ENCODE measurements at places on chromosomes 1 and 21.

DNA sequence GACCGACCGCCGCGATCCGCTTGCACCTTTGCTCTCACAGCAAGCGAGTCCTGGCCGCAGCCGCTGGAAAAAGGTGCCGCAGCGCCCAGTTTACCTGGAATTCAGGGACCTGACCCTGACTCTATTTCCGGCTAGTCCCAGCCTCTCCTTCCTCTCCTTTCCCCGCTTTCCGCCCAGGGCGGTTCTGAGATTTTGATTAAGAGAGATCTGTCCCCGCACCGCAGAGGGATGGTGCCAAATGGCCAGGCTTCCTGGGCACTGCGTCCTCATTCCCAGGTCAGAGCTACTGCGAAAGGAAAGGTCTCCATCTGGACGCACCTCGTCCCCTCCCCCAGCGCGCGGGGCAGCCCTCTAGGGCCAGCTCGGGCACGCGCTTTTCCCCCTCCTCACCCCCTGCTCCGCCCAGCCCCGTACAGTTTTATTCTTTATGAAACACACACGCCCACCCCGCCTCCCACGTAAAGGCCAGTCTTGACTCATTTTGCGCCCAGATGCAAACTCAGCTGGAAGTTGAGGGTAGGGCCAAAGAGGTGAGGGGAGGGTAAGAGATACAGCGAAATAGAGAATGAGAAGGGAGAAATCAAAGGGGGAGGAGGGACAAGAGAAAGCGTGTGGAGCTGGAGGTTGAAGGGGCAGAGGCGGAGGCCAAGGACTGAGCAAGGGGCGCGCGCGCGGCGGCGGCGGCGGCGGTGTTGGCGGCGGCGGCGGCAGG, 411.8 kb upstream of the ESRRG start:
- DNase-seq: no peak

- no peak for DNase-seq
These were observed 45.9 kb downstream of the NID1 start for GRCh38 chr1:236018885-236019453.

- DNase-seq: no peak
These were observed 1.8 kb downstream of the NIBAN1 start for GRCh38 chr1:184972315-184973055.

DNA sequence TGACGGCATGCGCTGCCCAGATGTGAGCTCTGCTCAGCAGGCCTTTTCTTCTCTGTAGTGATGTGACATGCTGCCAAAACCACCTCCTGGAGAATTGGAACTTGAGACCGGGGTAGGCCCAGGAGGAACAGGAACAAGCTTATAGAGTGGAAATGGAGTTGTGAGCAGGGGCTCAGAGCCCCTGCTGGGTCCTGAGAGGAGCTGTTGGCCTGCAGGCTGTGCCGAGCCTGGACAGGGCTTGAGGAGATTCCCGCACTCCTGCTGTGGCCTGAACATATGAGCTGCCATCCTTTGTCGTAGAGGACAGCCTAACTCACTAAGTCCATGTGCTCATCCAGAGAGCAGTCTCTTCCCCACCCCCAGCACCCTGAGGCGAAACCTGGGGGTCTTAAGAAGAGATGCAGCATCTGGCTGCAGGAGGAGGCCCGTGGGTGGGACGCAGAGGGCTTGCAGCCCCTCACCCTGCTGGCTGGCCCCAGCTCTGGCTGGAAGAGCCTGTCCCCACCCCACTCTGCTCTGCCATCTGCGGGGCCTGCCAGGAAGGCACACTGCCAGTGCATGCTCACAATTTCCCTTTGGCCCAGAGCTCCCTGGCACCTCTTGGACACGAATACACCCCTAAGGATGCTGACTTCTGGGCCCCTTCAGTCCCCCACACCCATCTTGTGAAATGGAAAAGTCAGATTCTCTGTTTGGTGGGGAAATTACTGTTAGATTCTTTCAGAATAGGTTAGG, 42.5 kb downstream of the PTPRF start:
- no peak for DNase-seq

DNA sequence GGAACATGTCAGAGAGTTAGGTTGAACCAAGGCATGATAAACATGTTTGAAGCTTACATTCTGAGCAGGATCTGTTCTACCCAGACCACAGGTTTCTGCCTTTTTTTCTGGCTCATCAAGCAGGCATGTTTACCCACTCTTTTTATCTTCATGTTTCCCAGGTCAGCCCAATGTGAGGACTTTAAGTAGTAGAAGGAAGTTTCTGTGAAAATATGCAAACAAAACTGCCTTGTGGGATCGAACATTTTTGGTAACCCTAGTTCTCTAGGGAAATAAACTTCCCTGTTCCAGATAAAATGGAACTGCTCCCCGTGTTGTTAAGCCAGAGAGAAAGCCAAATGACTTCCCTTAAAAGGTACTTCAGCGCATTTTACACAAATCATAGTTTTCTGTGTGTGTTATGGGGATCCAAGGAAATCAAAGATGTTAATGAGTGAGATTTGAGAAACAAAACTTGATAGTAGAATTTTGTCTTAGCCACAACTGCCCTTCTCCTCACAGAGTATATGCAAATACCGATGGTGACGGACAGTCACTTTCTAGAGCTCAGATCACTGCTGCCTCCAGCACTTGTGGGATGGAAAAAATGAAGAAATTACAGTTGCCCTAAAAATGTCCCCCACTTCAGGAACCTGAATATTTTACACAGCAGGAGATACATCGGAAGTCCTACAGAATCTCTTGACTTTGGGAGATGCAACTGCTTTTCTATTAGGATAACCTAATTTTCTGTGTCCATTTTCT, 765 bp upstream of the HIPK1 start:
- DNase-seq: no peak

GRCh38 chr1:111620441-111620971, 917 bp downstream of the RAP1A start:
- no peak for DNase-seq

- no peak for DNase-seq
These were observed 109.9 kb downstream of the SPAG17 start for GRCh38 chr1:118075116-118075515.

DNA sequence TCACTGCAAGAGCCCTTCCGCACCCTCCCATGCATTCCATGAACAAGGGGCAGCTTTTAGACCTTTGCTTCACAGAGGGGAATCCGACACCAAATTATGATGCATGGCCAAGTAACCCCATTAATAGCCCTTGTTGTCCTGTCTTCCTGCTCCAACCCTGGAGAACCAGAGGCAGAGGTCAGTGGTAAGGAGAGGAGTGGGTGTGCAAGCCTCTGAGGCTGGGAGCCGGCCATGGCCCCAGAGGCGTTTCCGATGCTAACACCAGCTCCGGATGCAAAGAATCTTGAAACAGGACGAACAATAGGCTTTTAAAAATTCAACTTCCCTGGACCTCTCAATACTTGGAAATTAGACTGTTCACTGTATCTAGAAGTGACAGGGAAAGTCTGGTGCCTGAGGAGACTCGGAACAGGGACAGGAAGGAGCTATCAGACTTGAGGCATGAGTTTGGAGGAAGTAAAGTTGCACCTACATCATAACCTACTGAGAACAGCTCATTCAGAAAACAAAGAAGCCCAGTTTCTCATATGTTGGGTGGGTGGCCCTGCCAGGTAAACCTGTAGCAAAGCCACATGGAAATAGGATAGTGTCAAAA, 101.2 kb upstream of the ERG start:
- no peak for DNase-seq

GRCh38 chr1:20978413-20978812, 191.3 kb upstream of the HP1BP3 start:
- no peak for DNase-seq

All from stimulated activated CD4-positive, alpha-beta T cell treated with anti-CD3 and anti-CD28 coated beads, Interleukin-1b, Interleukin-23, amount 100 ng/mL, for 48 hours (primary cell).